Activated CD4-positive, alpha-beta memory T cell treated with anti-CD3 and anti-CD28 coated beads, Interleukin-2, amount 10 ng/mL, durations not matched to agents 7 days and 5 days (primary cell): ENCODE measurements at places on chromosomes 5 and 9. TPM values are rescaled to one million over a fixed set of nuclear protein-coding genes. Genes with fewer than 3 reads are reported as not detected.

DNA sequence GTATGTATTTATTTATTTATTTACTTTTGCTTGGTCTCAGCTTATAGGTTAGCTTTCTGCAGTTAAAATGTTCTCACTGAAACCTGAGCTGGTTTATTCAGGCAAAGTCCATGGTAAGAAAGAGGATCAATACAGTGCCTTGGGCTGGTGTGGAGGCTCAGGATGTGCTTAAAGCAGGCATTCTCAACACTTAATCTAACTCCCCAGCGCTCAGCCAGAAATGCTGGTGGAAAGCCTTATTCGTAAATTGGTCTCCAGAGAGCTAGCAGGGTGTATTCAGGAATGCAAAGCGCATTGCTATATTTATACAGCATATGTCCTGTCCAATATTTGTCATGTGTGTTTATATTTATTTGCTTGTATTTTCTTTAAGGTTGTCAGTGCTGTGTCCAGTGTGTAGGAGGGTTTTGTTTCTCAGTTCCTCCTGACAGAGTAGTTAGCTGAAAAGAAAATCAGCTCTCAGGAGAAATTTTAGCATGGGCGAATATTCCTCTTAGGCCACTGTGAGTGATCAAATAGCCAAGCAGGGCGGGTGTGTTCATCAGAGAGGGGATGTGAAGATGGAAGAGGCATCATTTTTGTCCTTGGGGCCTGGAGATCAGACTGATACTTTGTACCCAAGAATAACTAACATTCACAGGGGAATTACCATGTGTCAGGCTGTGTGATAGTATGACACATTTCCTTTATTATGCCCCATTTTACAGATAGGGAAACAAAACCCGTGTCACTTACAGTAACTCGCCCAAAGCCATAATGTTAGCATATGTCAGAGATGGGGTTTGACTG is 65.8 kb downstream of the DOCK2 start:
- DNase-seq, result no peak

GRCh38 chr5:142981886-142982820 is 212.0 kb downstream of the ARHGAP26 start:
- DNase-seq, result no peak

- DNase-seq, result no peak
Observed at GRCh38 chr9:94082956-94083355, 1.3 kb upstream of the PTPDC1 start.

The ACTBL2 gene
- not detected for total RNA-seq

The SPATA31D4 gene
- not detected for total RNA-seq

GRCh38 chr5:135150767-135151166 is 116.7 kb upstream of the PITX1 start:
- no peak for DNase-seq

The C9orf153 gene
- not detected for total RNA-seq

- no peak for DNase-seq
Observed at GRCh38 chr5:155148694-155149093, 135.1 kb downstream of the KIF4B start.
